ENCODE measurements at places on chromosomes 3 and 15.

- DNase-seq = no peak
Measured at GRCh38 chr15:94239474-94239873, 8.1 kb downstream of the MCTP2 start.

- DNase-seq = no peak
Measured at GRCh38 chr3:155512867-155513261, 219.4 kb upstream of the STRIT1 start.

DNA sequence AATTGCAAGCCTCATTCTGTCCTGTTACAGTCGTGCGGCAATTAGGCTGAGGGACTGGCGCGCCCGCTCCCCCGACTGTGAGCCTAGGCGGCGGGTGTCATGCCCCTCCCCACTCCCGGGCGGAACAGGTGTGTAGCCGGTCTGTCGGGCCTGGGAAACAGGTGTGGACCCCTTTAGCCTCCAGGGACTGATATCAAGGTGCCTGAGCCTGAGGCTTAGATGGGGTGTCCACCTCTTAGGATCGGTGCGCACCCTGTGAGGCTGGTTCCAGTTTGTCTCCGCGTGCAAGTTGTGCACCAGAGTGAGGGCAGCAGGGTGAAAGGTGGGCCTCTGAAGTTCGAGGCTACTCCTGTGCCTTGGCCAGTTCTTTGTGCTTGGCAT, 686 bp downstream of the VPS8 start:
- no peak for DNase-seq

- no peak for DNase-seq
Measured at GRCh38 chr3:37189109-37189508, 14.7 kb upstream of the LRRFIP2 start.

DNA sequence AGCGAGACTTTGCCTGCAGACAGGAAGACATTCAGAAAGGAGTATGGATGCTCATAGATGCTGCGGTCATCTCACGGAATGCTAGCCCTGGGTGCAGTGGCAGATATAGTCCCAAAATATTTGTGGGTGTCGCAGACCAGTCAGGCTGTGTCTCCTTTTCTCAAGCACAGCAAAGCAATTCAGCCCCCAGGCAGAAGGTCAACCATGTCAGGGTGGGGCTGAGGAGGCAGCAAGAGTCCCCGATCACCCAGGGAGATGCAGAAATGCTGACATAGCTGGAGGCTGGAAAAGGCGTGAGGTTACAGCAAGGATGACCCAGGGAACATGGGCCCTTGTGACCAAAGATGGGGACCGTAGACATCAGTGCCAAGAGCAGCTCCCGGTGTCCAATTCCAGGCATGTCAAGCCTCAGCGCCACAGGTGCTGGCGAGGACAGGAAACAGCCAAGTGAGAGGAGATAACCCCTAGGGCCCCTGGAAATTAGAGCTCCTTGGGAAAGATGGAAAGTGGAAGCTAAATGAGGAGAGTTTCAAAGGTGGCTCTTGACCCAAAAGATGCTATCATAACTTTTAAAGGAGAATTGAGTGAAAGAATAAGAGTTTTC, 81.2 kb upstream of the ABHD17C start:
- no peak for DNase-seq

DNA sequence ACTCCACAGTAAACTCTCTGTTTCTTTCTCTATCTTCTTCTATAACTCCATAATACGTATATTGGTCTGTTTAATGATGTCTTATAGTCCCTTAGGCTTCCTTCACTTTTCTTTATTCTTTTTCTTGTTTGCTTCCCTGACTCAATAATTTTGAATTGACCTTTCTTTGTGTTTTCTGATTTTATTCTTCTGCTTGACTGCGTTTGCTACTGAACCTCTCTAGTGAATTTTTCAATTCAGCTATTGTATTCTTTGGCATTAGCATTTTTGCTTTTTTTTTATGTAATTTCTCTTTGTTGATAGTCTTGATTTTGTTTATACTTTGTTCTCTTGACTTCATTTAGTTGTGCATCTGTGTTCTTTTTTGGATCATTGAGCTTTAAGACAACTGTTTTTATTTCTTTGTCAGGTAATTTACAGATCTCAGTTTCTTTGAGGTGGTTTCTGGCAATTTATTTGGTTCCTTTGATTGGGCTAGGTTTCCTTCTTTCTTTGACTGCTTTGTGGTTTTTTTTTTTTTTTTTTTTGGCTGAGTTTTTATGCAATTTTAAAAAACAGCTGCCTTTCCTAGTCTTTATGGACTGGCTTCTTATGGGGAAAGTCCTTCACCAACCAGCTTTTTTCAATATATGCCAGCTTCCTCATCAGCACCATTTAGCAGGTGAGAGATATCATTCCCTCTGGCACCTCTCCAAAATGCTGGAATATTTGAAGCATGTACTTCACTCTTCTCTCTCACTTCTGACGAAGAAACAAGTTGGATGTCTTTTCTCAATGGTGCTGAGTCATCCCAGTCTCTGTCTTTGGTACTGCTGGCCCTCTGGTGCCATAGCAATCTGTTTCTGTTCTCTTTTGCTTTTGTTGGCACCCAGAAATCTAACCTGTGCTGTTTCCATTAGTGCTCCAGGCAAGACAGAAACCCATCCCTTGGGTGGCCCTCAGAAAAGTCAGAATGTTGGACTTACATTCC, 17.6 kb downstream of the RSRC1 start:
- DNase-seq = no peak

DNA sequence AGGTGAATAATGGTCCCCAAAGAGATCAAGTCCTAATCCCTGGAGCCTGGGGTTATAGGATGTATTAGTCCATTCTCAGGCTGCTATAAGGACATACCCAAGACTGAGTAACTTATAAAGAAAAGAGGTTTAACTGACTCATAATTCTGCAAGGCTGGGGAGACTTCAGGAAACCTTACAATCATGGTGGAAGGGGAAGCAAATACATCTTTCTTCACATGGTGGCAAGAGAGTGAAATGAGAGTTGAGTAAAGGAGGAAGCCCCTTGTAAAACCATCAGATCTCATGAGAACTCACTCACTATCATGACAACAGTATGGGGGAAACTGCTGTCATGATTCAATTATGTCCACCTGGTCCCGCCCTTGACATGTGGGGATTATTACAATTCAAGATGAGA, 142.9 kb upstream of the ANKRD28 start:
- DNase-seq = no peak

DNA sequence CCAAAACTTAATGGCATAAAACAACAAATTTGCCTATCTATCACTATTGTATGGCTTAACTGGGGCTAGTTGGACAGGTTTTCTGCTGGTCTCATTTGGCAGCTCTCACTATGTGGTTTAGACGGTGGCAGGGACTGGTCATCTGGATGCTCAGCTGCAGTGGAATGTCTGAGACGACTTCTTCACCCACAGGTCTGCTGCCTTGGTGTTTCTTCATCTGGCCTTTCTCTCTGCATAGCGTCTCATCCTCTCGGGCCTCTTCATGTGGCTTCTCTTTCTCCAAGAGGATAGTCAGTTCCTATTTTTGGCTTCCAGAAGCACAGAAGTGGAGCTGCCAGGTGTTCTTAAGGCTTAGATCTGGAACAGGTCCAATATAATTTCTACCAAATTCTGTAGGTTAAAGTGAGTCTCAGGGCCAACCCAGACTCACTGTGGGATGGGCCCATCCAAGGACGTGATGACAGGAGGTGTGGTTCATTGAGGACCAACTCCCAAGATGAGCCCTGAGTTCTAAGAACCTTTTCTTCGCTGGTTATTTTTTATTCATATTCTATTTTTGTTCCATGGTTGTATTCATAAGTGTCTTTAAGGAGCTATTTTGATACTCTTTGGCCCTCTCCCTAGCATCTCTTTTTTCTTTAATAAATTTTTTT, 18.6 kb downstream of the UBE2Q2 start:
- DNase-seq = no peak

DNA sequence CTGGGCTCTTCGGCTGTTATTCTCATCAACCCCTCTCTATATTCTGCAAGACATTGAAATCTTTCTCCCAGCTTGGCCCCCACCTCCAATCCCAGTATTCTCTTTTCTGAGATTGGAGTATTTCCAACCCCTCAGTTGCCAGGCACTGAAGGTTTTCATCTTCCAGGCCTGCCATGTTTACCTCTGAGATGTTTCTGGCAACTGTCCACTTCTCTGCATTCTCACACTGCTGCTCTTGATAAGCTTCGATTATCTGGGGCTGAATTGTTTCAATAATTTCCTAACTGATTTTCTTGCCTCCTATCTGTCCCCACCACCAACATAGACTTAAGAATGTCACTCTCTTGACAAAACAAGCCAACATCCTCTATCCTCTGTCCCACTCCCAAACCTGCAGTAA, 1.4 kb upstream of the GPR156 start:
- no peak for DNase-seq

- peak; percentile 58 for DNase-seq
Measured at GRCh38 chr3:98596541-98597500, 3.4 kb upstream of the CPOX start.

DNA sequence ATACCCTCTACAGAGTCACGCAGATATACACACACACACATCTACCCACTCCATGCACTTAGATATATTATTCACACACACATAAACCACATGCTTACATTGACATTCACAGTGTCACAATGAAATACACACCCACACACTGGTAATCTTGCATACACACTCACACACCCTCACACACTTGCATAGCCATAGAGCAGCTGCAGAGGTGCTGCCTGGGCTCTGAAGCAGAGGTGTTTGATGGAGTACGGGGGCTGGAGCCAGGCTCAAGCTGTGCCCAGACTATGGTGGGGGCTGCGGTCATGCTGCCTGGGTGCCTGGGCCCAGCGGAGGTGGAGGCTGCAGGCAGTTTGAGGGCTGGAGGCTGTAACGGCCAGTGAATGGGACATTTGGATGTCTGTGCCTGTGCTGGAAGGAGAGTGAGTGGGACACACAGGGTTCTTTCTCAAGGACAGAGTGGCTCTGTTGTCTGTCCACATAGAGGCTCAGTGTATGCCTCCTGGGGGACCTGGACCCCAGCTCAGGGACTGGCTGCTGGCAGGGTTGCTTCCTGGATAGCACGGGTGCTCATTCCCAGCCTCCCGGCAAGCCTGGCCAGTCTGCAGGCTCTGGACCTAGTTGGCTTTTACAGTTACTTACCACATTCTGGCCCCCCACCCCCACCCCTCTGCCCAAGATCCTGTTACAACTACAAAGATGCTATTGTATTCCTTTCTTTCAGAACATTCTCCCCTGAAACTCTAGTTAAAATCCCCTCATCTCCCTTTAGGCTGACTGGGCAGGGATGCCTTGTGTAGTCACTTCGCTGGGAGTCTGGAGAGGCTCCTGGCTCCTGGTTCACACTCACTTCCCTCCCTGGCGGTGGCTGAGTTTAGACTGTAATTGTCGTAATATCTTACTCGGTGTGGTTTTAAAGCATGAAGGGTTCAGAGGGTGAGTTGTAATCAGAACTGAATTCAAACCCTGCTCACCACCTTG, 12.5 kb downstream of the GASK1A start:
- DNase-seq = no peak

DNA sequence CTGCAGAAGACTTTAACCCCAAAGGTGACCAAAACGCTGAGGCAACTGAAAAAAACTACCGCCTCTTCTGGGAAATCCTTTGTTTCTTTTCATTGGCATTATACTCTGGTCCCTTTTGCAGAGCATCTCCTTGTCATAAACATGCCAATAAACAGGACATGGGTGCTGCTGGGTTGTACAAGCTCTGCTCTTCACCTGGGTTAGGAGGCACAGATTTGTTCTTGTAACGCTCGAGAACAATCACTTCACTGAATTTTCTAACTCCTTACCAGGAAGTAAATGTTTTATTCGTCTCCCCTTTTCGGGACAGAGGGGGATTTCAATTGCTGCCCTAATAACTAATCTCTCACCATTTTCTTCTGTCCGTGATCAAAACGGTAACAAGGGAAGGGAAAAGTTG, 1.3 kb downstream of the PLCH1 start:
- DNase-seq = no peak

DNA sequence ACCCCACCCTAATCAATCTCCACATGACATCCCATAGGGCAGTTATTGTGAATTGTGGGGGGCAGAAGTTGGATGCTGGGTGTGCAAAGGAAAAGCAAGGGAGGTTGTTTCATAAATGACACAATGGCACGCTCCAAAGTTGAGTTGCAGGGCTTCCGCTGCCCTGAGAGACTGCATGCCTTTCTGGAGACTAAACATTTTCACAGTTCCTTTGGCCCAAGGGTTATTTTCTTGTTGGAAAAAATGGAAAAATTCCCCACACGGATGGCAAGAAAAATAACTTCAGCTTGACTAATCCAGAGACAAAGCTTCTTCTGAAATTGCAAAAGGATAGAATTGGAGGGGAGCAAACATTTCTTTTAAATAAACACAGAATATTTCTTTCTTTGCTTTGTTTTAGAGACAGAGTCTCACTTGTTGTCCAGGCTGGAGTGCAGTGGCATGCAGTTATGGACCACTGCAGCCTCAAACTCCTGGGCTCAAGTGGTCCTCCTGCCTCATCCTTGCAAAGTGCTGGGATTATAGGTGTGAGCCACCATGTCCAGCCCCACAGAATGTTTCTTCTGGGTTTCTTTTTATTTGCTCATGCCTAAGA, 19.1 kb upstream of the TPM1 start:
- DNase-seq = no peak

GRCh38 chr3:34276342-34276741, 477.9 kb downstream of the PDCD6IP start:
- DNase-seq = no peak

DNA sequence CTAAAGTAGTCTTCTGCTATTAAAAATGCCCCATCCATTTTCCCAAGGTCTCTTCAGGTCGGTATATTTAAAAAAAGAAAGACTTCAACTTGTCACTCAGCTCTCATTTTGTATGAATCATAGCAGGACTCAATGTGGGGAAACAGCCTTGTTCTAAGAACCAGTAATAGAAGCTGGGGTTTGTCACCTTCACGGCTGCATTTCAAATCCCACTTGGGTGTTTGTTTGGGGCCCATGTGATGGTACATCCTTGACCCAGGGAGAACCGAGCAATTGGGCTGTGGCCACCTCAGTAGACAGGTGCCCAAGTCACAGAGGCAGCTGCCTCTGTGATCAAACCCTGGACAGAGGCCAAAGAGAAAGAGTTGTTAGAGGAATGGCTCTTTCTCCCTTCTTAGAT, 70.3 kb upstream of the ARL8B start:
- no peak for DNase-seq

- DNase-seq = no peak
Measured at GRCh38 chr3:39183211-39184080, 8.9 kb downstream of the XIRP1 start.

DNA sequence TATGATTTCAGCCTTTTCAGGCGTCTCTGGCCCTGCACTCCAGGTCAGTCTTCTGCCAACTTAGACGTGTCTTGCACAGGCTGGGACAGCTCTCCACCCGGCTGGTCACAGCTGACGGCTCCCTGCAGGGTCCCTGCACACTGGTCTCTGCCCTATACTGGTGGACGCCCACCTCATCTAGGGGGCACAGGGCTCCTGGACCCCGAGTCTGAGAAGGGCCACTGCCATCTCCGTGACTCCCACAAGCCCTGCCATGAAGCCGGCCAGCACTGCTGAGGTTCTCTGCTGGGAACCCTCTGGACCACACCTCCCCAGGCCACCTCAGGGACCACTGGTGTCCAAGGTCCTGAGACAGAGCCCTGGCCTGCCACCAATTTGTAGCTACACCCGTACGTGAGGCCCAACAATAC, 40.5 kb downstream of the CYFIP1 start:
- no peak for DNase-seq

GRCh38 chr3:187406927-187407326, 38.7 kb downstream of the RTP4 start:
- DNase-seq = no peak

GRCh38 chr15:39181056-39181747, 399.7 kb upstream of the THBS1 start:
- DNase-seq = no peak
